ENCODE measurements at places on chromosomes 7 and 10. TPM values are rescaled to one million over a fixed set of nuclear protein-coding genes. Genes with fewer than 3 reads are reported as not detected.

DNA sequence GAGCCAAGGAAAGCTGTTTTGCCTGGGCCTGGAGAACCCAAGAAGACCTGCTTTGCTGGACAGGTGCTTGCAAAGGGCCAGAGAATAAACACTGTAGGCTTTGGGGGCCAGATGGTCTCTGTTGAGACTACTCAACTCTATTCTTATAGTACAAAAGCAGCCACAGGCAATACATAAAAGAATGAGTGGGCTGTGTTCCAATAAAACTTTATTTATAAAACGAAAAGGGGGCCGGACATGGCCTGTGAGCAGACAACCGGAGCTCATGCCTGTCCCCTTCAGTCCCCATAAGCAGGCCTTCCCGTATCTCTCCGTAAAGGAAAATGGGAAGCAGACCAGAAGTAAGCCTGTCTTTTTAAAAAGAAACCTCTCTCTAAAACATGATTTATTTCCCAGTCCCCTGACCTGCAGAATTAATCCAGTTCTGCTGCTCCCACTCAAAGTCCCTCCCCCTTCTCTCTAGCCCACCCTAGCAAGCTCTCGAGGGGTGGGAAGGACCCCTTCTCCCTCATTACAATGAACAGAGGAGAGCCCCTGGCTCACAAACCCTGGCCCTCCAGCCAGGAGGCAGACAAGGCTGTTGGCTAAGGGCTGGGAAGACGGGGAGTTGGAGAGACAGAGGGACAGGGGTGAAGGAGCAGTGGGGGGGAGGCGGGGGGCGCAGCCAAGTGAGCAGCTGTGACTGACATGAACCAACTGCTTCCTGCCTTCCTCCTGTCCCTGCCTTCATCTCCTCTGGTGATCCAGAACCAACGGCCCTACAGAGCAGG lies 177.8 kb downstream of the NEURL1 start:
- H3K27ac ChIP-seq, result no peak overlapping the region
- no peaks in the 10 kb centered on the region for H3K36me3 ChIP-seq
- no peaks in the 10 kb centered on the region for H3K27me3 ChIP-seq
- no peak for DNase-seq
- H3K4me1 ChIP-seq, result peaks cover 11% of the 10 kb centered on the region
- no peak overlapping the region for H3K4me3 ChIP-seq

DNA sequence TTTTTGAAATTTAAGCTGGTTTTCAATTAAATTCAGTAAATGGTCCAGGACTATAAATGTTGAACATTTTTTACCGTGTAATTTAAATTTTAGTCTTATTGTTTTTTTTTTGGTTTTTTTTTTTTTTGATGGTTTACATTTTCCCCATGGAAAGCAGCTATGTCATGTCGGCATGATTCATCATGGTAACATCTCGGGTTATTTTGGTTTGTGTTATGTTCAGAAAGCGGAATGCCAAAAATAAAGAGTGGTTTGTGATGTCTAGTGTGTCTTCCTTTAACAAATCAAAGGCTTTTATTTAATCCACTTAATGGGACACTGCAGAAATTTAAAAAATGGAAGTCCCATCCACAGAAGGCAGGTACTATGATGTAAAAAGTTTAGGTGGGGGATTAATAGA lies 58.5 kb downstream of the TRUB1 start:
- DNase-seq, result no peak
- H3K4me1 ChIP-seq, result no peaks in the 10 kb centered on the region
- H3K36me3 ChIP-seq, result no peaks in the 10 kb centered on the region
- H3K27ac ChIP-seq, result no peak overlapping the region
- H3K4me3 ChIP-seq, result no peak overlapping the region
- no peaks in the 10 kb centered on the region for H3K27me3 ChIP-seq

- no peak overlapping the region for H3K4me3 ChIP-seq
- no peak overlapping the region for H3K27ac ChIP-seq
- peaks cover 16% of the 10 kb centered on the region for H3K27me3 ChIP-seq
- no peaks in the 10 kb centered on the region for H3K4me1 ChIP-seq
Observed at GRCh38 chr7:141378405-141378804, 172.8 kb upstream of the AGK start.

DNA sequence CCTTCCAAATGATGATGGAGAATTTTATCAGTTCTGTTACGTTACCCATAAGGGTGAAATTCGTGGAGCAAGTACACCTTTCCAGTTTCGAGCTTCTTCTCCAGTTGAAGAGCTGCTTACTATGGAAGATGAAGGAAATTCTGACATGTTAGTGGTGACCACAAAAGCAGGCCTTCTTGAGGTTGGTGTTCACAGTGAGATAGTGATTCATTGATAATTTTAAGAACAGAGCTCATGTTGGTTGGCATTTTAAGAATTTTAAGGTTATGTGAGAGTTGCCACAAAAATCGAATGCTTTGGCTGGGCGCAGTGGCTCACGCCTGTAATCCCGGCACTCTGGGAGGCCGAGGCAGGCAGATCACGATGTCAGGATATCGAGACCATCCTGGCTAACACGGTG lies 25.9 kb downstream of the TAX1BP1 start:
- no peak overlapping the region for H3K4me3 ChIP-seq
- H3K27me3 ChIP-seq, result no peaks in the 10 kb centered on the region
- no peak for DNase-seq
- peaks cover 26% of the 10 kb centered on the region for H3K36me3 ChIP-seq

DNA sequence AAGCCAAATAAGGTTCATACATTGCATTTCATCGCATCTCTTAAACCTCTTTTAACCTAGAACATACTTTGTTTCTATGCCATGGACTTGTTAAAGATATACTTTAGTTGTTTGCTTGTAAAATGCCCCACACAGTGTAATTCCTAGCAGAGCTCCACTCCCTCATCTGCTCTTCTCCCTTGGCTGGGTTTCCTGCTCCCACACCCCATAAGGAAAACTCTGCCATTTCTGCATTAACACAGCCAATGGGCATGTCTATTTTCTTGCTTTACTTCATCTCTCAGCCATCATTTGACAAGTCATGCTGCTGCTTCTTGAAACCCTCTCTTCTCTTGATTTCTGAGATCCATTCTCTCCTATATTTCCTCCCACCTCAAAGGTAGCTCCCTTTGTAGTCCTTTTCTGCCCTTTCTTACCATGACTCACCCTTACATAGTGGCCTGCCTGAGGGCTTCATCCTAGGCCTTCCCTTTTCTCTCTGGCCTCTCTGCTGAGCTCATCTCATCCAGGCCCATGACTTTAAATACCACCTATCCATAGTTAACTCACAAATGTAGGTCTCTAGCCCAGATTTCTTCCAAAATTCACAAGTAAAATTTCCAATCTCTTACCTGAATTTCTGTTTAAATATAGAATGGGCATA lies 471.4 kb downstream of the ADRA2A start:
- no peak overlapping the region for H3K4me3 ChIP-seq
- DNase-seq, result no peak
- H3K27ac ChIP-seq, result no peak overlapping the region
- H3K4me1 ChIP-seq, result no peaks in the 10 kb centered on the region

GRCh38 chr10:70280099-70280498 lies 3.7 kb downstream of the NPFFR1 start:
- no peaks in the 10 kb centered on the region for H3K36me3 ChIP-seq
- no peak overlapping the region for H3K4me3 ChIP-seq
- H3K4me1 ChIP-seq, result peaks cover 5% of the 10 kb centered on the region
- DNase-seq, result no peak

DNA sequence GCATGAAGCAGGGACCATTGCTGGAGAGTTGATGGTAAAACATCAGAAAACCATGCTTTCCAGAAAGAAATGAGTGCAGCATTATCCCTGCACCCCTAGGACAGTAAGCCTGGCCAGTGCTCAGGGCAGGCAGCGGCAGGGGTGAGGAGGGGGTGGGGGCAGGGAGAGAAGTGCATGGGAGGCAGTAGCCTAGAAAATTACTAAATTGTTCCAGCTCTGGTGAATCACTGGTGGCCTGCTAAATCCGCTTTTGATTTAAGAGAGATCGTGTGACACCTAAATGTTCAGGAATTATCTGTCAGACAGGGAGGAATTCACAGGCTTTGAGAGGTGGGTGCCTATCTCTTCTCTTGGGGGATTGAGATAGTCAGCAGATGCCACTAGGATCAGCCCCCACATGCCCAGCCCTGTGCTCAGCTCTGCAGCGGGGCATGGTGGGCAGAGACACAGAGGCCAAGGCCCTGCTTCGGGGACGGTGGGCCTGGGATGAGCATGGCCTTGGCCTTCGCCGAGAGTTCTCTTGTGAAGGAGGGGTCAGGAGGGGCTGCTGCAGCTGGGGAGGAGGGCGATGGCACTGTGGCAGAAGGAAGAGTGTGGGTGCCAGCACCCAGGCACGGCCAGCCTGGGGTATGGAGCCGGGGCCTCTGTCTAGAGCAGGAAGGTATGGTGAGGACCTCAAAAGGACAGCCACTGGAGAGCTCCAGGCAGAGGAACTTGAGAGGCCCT lies 5.0 kb upstream of the AQP1 start:
- H3K36me3 ChIP-seq, result no peaks in the 10 kb centered on the region
- H3K4me1 ChIP-seq, result peaks cover 2% of the 10 kb centered on the region
- no peak for DNase-seq

GRCh38 chr7:43398831-43399230 lies 184.1 kb upstream of the STK17A start:
- no peaks in the 10 kb centered on the region for H3K36me3 ChIP-seq
- no peak for DNase-seq
- H3K27ac ChIP-seq, result no peak overlapping the region
- no peak overlapping the region for H3K4me3 ChIP-seq

LRRC18 gene
- not detected for total RNA-seq

STEAP4 gene
- not detected for total RNA-seq

BUD23 gene
- total RNA-seq, result 51.4 TPM

Data from activated CD4-positive, alpha-beta T cell treated with anti-CD3 and anti-CD28 coated beads, Interleukin-2, amount 10 ng/mL, durations not matched to agents 7 days and 5 days (primary cell).